ENCODE measurements at places on chromosomes 7 and 10.

DNA sequence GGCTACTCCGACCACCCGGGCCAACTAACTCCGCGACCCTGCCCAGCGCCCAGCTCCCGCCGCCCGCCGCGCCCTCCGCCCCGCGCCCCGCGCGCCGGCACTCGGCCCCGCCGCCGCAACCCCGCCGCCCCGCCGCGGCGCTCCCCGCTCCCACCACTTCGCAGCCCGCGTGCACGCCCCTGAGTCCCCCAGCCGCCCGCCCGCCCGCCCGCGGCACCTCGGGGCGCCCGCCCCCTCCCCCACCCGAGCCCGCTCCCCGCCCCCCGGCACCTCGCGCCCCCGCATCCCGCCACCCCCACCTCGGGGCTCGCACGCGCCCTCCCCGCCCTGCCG lies 598 bp downstream of the JAZF1 start:
- no peak for DNase-seq

- DNase-seq, result no peak
Measured at GRCh38 chr10:26909753-26910152, 49.0 kb upstream of the ABI1 start.

DNA sequence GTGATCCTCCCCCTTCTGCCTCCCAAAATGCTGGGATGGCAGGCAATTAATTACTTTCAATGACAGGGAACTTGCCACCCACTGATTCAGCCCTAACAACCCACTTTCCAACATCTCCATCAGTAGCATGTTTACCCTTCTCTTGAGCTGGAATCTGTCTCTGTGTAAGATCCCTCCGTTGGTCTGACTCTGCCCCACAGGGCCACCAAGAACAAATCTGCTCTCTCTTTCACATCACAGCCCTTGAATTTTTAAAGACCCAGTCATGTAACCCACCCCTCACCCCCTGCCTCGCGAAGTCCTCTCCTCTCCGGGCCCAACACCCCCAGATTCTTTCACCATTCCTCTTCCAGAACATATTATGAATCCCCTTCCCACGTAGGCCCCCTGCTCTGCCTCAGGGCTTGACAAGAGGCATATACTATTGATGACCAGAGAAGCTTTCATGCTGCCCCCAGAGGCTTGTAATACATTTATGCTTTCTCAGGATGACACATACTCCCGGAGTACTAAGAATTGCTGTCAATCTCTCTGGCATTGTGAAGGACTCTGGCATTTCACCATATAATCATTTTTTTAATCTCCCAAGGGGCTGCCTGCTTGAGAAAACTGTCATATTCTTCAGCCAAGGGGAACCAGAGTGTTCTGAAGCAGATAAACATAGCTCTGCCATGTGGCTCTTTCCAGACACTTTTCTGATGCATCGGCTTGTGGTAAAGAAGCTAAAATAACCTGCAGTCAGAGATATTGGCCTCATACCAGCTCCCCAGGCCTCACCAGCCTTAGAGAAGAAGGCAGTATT lies 179.2 kb upstream of the AUTS2 start:
- no peak for DNase-seq

- no peak for DNase-seq
Measured at GRCh38 chr7:42262964-42263363, 26.0 kb upstream of the GLI3 start.

DNA sequence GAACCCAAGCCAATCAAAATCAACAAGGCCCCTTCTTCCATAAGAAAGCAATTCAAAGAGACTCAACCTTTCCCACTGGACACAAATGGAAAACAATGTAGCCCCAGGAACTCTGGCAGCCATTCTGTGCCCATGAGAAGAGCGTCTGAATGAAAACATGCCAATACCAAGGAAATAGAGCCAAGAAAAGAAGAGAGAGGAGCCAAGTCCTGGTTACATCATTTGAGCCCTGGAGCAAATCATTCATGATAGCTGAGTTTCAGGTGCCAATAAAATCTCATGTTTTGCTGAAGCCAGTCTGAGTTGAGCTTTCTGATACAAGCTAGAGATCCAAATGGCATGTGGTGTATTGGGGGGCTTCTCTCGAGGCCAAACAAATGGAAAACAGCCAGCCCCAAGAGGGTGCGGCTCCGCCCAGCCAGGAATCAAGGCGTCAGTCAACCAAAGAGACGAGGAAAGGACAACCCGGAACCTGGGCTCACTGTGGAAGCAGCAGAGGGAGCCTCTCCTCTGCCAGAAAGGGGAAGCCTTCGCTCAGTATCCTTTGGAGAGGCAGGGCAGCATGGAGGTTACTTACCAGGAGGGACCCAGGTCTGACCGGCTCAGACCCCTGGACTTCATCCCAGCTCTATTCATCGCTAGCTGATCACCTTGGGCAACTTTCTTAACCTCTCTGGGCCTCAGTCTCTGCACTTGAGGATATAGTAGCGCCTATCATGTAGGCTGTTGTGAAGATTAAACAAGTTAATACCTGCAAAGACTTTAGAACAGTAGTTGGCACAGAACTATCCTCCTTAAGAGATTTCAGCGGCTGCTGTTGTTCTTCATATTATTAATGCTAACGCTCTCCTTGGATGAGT lies 61.8 kb downstream of the OAT start:
- DNase-seq, result no peak

- DNase-seq, result no peak
Measured at GRCh38 chr7:41855798-41856197, 152.9 kb upstream of the INHBA start.

DNA sequence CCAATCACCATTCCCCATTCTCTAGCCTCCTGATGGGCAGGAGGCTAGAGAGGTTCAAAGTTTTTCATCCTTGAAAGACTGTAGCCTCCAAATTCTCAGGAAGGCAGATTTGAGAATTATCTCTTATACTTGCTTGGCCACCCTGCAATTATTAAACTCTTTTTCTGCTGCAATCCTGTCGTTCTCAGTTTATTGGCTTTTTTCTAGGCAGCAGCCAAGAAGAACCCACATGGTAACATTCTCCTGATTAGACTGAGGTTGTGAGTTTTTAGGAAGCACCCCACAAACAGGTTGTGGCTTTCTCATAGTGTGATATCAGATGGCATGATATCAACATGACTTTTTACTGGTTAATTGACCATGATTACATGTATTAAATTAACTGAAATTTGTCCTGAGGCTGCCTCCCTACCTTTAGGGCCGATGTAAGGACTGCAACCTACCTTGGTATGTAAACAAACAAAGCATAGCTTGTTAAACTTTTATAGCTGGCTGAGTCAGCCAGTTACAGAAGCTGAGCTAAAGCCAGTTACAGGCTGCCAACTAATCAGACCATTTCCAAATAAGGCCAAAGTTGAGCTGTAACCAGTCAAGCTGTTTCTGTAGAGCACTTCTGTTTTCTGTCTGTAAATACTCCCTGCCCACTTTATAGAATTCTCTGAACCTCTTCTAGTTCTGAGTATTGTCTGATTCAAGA lies 3.2 kb upstream of the ZNF248 start:
- DNase-seq, result peak; percentile 16

DNA sequence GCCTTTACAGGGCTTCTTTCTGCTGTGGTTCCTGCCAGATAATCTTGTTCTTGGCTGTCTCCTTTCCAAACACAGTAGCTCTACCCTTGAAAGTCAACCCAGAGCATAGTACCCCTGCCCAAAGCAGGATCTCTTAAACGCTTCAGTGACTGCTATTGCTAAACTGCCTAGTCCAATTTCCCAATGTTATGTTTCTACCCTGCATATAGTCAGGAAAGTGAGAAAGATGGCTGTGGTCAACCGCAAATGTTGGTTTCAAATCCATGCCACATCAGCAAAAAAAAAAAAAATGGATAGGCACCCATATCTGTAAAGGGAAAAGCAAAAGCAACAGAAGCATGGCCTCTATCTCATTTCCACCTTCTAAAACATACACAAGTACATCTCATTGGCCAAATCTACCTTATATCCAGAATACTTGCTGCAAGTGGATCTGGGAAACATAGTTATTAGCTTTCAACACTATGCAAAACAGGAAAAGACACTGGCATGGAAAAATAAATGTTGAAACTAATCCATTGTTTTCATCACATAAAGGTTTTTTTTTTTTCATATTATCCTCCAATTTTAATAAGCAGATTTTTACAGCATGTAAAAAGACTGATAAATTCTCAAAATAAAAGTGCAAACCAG lies 59.8 kb downstream of the DNAJC1 start:
- DNase-seq, result no peak

DNA sequence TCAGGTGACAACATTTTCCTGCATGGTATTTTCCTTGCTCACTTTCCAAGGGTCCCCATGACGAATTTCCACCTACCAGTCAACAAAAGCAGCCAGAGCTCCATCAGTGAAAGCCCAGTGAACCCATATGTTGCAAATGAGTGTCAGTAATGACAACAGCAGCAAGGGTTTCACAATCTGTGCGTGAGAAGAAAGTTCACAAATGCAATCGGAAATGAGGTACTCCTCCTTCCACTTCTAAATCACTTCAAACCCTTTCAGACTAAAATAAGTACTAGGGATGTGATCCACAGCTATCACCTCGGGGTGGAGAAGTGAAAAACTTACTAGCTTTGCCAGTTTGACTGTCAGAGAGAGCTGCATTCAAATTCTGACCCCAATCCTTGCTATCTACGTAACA lies 55.6 kb upstream of the BET1 start:
- no peak for DNase-seq

- DNase-seq, result no peak
Measured at GRCh38 chr10:3654980-3655379, 130.0 kb downstream of the KLF6 start.

- no peak for DNase-seq
Measured at GRCh38 chr7:132001146-132001545, 444.7 kb upstream of the PODXL start.

- no peak for DNase-seq
Measured at GRCh38 chr10:132925071-132925561, 17.3 kb downstream of the CFAP46 start.
